Astrocyte of the cerebellum (primary cell): ENCODE measurements at places on chromosomes 7 and 10.

GRCh38 chr10:92664322-92664721, 25.4 kb upstream of the HHEX start:
- DNase-seq = no peak

DNA sequence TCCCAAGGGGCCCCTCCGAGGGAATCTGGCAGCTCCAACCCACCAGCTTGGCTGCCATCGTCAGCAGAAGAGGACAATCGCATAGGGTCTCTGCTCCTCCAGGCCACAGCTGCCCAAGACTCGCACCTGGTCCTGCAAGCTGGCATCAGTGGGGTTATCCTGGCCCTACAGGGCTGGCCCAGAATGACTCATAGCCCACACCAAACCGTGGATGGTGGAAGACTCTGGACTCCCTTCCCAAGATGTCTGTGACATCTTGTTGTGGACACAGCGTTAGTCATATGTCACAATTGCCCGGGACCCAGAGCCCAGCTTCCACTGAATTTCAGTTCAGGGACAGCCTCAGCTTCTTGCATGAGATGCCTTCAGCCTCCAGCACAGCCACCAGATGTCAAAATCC, 91.5 kb upstream of the CUX1 start:
- DNase-seq = no peak

GRCh38 chr10:70135046-70135445, 2.4 kb upstream of the AIFM2 start:
- DNase-seq = no peak

DNA sequence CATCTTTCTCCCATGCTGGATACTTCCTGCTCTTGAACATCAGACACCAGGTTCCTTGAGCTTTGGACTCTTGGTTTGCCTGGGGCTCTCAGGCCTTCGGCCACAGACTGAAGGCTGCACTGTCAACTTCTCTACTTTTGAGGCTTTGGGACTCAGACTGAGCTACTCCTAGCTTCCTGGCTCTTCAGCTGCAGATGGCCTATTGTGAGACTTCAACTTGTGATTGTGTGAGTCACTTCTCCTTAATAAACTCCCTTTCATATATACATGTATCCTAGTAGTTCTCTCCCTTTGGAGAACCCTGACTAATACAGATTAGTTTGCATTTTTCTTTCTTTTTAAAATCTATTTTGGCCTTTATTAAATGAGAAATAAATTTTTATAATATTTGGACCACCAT, 276.2 kb upstream of the SEMA3C start:
- no peak for DNase-seq

DNA sequence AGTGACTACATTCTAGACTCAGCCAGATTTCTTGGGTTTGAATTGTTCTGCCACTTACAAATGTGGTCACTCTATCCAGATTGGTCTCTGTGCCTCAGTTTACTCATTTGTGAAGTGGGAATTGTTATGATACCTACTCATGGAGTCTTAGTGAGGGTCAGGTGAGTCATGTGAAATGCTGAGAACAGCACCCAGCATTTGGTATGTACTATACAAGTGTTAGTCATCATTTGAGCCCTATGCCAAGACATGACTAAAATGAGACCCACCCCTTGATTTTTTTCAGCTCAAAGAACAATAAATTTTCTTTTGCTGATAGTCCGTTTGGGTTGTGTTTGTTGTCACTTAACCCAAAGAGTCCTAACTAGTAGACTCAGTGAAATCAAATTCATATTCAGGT, 92.8 kb downstream of the CHN2 start:
- peak; percentile 77 for DNase-seq

DNA sequence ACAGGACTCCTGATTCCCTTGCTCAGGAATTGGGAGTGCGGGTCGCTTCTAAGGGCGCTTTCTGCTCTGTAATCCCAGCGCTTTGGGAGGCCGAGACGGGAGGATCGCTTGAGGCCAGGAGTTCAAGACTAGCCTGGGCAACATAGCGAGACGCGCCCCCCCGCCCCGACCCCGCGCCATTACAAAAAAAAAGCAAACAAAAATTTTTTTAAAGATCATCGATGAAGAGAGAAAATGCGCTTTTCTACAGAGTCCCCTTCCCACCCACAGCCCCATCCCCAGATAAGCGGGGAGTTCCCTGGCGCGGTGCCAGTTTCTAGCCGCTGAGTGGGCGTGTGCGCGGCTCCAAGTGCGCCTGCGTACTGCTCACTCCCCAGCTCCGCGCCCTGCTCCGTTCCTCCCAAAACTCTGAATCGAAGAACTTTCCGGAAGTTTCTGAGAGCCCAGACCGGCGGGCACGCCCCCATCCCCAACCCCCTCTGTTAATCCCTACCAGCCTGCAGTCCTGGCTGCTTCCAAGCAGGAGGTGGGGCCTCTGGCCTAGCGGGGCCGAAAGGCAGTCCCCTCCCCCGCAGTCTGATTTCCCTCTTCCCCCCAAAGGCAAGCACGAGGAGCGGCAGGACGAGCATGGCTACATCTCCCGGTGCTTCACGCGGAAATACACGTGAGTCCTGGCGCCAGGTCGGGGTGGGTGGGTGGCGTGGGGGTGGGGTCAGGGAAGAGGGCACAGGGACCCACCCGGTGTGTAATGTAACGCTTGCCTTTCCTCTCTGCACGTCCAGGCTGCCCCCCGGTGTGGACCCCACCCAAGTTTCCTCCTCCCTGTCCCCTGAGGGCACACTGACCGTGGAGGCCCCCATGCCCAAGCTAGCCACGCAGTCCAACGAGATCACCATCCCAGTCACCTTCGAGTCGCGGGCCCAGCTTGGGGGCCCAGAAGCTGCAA, 1.0 kb downstream of the HSPB1 start:
- peak; percentile 71 for DNase-seq

DNA sequence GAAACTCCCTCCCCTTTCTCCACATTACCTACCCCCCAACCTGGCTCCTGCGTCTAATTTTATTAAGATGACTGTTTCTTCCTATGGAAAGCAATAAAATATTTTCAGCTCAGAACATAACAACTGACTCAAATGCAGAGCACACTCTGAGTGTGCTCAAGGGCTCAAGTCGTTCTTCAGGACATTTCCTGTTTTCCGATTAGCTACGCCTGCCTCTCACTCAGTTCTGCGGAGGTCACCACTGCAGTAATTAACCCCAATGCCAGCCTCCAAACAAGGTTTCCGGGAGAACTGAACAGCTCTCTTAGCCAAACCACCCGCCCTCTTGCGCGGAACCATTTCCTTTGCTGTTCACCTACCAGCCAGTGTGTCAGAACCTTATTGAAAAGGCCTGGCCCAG, 19.3 kb downstream of the MYOF start:
- no peak for DNase-seq

GRCh38 chr10:86363833-86364490, 2.6 kb downstream of the GRID1 start:
- DNase-seq = no peak

DNA sequence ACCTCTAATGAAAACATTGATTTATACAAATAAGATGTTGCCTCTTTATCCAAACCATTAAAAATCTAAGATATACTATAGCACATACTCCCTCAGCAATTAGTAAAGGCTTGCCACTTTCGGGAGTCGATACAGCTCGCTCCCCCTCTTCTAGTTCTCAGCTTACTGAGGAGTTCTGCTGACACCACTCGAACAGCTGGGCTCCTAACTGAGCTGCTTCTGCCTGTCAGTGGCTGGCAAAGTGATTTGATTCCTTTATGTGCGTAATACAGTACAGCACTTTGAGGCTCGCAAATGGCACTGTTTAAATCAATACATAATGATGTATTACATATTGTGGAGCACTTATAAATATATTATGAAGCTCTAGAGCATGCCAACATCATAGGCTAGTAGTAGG, 241.8 kb downstream of the CREB5 start:
- no peak for DNase-seq

GRCh38 chr7:14197280-14197679, 207.8 kb upstream of the ETV1 start:
- peak; percentile 9 for DNase-seq

DNA sequence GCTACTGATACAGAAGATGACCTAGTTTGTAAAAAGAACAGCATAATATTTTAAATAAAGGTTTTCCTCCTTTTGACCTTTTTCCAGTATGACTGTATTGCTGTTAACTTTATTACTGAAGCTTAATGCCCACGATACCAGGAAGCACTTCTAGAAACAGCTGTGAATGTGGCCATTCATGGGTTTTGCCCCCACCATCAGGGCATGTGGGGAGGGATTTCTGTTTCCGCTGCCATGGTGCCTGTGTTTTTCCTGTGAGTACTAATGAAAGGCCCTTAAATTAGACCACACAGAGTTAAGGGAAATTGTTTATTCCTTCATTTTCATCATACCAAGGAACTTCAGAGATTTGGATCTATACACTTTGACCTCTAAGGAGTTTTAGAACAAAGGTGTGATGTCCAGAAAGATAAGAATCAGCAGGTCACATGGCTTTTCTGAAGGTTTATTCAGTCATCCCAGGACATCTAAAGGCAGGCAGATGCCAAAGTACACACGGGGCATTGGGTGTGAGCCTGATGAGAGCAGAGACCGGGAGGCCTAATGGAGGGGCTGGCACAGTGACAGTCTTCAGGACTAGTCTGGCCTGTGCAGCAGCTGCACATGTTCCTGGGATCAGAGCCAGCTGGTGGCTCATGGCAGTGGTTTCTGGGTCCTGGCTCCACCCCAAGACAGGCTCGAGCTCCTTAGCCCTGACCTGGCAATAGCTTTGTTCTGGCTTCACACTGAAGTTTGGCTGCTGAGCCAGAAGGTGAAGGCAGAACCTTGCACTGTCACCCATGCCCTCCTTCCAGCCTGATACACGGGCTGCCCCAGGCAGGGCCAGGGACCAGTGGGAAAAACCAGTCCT, 190.9 kb downstream of the REEP3 start:
- DNase-seq = peak; percentile 94

DNA sequence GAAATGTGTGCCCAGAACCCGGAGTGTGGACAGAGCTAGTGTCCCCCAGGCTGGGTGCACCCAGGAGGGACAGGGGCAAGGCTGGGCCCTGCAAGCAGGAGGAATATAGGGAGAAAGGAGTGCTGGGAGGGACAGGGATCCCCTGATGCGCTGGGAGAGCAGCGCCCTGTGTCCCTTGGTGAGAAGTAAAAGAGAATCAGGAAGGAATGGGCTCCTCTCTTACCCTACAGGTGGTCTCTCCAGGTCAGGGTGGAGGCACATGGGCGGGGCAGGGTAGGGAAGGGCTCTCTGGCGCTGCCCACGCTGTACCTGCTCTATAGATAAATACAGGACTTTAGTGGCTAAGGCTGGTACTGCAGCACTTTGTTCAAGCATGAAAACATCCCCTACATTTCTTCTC, 753.8 kb downstream of the GRID1 start:
- no peak for DNase-seq

DNA sequence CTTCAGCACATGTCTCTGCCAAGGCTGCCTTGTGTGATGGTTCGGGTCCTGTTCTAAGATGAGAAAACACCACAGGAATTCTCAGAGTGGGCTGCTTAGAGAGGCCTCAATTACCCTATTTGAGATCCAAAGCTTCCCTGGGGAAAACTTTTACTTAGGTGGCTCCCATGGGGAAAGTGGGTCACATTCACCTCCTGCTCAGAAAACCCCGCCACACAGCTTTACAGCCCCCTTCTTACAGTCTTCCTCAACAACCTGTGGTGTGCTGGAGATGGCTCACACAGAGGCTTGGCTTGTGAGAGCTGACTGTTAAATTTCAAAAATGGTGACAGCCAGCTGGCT, 36.6 kb upstream of the KCNIP2 start:
- DNase-seq = no peak

GRCh38 chr10:19412531-19412930, 363.9 kb downstream of the MALRD1 start:
- DNase-seq = peak; percentile 5

DNA sequence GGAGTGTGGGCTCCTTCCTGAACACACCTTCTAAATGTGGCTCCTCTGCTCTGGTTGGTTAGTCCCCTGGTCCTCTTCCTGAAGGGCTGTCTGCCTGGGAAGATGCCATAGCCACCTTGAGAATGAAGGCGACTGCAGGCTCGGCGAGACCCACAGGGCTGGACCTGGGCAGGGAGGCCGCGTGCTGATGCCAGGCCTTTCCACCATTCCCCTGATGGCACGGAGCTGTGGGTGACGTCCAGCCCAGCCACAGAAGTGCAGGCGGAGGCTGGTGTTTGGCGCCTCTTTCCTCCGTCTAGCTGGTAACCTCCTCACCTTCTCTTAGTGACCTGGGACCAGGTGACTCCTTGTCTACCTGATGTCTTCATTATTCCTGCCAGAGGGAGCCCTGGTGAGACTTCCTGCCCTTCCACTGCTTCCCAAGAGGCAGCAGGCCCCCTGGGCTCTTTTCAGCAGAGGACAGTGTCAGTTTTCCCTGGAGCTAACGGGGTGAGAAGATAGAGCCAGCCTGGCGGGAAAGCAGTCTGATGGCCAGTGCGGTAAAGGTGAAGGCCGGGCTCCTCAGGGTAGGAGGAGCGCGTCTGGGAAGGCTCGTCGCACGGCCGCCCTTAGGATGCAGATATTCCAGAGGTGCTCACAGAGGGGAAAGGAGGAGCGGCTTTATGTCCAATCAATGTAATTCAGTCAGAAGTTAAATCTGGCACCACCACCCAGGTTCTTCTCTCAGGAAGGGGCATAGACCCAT, 34.9 kb downstream of the GBX1 start:
- no peak for DNase-seq

DNA sequence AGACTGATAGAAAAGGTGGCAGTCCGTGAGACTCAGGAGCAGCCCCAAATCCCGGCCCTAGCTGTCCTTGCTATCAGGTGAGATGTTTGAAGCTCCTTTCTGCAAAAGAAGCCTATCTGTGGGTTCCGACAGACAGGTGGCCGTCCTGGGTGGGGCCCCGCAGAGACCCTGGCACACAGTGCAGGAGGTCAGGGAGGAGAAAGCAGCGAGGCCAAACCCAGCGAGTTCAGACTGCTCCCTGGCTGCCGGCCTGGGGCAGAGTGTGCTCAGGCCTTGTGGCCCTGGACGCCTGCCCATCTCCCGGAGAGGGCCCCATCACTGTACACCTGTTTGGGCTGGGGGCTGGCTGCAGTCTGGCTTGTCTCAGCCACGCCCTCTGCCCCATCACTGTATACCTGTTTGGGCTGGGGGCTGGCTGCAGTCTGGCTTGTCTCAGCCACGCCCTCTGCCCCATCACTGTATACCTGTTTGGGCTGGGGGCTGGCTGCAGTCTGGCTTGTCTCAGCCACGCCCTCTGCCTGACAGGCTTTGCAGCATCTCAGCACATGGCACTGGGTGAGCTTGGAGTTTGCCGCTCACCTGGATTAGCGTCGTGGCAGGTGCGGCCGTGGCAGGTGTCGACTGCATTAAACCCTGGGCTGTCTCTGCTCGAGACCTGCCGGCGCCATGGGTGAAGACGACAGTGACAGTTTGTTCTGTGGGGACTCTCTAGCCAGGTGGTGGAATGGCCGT, 11.8 kb upstream of the PRKAR1B start:
- DNase-seq = no peak

GRCh38 chr7:50304911-50305582, 531 bp downstream of the IKZF1 start:
- no peak for DNase-seq
